ENCODE measurements at places on chromosomes 2 and 18.

GRCh38 chr18:14928396-14928795, 180.4 kb downstream of the ANKRD30B start:
- DNase-seq: no peak

DNA sequence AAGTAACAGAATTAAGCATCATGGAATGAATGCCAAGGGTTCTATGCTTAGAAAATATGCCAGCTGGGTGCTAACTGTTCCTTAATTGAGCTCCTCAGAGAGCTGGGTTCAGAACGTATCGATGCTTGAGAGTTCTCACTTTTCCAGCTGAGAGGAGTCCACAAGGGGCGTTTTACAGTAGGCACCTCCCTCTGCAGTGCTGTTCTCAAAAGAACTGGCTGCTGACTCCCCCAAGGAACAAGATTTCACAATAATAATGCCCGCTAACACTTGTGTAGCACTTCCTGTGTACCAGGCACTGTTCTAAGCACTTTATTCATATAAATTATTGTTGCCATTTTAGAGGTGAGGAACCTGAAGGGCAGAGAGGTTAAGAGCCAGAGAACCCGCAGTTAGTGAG, 18.1 kb upstream of the TMEM237 start:
- no peak for DNase-seq

GRCh38 chr2:117763804-117764203, 50.7 kb upstream of the DDX18 start:
- DNase-seq: no peak

DNA sequence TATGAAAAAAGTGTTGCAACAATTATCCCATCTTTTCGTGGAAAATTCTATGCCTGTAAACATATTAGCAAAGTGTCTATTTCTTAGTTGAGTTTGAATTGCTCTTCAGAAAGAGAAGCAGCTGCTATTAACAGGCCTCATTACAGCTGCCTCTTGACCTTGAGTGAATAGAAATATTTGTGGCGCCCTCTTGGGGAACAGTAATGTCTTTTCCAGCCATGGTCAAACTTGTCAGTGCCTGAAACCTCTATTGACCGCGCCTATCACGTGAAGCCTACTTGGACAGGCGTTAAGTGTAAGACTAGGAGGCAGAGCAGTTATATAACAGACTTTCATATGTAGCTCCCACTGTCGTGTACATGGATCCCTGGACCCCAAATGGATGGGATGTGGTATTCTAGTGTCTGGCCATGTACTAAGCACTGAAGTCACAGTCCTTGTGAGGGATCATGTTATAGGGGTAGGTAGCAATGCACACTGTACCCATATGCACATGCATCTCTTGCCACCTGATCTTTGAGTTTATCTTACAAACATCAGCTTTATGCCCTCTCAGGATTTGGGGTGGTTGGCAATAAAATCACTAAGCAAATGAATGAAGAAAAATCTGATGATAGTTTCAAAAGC, 245.0 kb downstream of the PTGR3 start:
- DNase-seq: no peak

GRCh38 chr2:138536740-138537139, 35.2 kb downstream of the SPOPL start:
- DNase-seq: no peak

DNA sequence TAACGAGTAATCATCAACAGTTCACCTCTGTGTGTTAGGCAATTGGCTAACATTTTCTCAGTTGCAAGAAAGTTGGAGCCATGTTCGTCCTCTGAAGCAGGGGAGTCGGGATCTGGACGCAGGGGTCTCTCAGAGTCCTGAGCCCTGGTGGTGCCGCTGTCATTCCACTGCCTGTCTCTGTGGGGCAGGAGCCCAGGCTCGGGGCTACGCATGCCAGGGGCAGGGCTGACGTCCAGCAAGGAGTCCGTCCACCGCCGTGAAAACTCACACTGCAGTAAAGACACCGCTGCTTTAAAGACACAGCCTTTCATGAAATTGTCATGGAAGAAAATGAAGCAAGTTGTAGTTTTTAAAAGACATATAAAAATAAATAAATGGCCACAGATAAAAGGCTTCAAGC, 571.1 kb upstream of the SOX11 start:
- no peak for DNase-seq

DNA sequence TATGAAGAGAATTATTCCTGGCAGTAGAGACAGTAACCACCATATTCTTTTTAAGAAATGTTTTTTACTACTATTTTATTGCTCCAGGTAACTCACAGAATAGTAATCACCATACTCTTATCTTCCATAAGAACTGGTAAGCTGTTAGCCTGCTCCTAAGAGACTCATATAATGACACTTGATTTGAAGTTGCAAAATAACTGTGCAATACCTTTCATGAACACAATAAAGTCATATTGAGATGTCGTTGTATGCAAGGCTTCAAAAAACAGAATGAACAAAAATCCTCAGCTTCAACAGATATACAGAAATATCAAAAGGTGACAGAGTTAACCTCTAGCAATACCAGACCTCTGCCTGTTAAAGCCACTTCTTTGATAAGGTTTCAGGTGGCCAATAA, 360.1 kb downstream of the NBAS start:
- no peak for DNase-seq

- no peak for DNase-seq
Observed at GRCh38 chr2:207107131-207107530, 58.6 kb downstream of the KLF7 start.

DNA sequence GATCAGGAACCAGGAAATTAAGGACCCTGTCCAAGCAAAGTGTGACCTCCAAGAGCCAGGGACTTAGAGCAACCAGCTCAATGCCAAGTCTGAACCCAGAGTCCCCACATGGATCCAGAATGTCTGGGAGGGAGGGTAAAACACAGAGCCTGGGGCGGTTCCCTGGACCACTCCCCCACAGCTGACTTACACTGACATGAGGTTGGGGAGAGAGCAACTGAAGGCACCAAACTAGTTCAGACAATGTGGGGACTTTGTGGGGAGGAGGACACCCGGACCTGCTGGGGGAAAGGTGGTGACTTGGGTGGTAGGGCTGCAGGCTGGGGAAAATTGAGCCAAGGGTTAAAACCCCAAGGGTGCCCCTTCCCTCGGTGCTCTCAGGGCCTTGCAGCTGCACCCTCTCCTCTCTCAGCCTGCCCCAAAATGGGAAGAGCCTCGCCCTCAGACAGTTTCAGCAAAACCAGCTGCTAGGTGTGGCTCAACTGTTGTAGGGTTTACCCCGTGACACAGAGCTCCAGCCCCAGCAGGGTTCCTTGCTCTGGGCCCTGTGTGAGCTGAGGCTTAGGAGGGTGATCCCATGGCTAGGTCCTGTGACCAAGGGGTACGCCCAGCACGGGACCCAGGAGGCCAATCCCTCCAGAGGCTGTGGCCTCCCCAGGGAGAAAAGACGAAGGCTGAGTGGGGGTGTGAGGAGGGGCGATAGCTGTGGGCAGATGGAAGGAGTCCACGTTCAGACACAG, 28.6 kb downstream of the MARCO start:
- no peak for DNase-seq

DNA sequence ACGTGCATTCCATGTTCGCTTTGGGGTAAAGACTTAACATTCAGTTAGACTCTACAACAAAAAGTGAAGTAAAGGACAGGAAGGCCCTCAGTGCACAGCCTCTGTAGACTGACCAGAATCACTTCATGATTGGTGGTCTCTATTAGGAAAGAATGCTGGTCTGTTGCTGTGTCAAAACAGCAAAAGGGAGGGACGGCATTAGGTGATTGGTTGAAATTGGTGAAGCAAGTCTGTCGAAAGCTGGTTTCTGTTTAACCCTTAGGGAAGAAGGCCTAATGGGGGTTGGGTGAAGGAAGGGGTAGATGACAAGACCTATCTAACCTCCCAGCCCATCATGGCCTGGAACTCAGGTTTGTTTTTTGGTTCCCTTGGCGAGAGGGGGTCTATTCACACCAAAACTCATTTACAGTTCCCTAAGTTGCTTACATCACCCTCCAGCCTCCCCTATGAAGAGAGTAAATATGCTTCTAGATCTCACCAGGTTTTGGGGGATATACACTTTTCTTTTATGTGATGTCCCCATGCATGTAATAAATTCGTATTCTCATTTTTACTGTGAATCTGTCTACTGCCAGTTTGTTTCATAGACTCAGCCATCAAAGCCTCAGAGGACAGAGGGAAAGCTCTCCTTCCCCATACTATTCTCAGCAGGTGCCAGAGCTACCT, 65.6 kb downstream of the TMEM17 start:
- no peak for DNase-seq

GRCh38 chr2:21644266-21644665, 520.5 kb downstream of the TDRD15 start:
- no peak for DNase-seq

DNA sequence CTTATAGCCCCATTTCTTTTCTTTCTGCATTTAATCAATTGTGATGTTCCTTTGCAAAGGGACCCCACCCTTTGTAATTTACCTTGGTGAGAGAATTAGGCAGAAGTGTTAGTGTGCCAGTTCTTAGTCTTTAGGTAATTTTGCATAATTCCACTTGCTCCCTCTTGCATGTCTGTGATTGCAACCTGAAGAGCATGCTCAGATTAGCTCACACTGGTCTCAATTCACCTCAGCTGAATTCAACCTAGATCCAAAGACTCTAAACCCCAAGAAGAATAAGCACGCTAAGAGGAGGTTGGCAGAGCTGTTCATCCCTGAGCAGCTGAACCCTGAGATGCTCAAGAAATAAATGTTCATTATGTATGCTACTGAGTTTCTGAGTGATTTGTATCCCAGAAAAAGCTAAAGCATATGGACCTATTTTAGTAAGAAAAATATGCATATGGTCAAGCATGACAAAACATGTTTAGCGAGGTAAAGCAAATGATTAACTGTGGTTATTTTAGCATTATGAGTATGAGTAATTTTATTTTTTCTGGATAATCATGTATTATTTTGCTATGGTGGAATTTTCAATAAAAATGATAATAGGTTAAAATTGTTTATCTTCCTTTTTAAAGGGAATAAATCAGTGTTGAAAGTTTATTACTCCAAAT, 299.2 kb upstream of the ZSWIM2 start:
- no peak for DNase-seq

- DNase-seq: no peak
Observed at GRCh38 chr2:74806920-74807319, 27.0 kb upstream of the HK2 start.

DNA sequence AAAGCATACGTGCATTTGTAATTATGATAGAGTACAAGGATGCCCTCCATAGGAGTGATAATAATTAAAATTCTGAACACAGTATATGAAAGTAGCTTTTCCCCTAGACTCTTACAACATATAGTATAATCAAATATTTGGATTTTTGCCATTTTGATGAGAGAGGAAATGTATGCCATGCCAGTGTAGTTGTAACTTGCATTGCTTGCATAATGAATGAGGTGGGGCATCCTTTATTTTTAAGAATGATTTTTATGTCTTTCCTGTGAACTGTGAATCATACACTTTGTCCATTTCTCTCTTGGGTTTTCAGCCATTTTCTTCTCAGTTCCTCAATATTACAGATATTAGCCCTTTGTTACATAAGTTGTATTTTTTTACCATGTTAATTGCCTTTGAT, 197.5 kb downstream of the SCG2 start:
- DNase-seq: no peak

- DNase-seq: no peak
Observed at GRCh38 chr2:156673333-156673615, 237.1 kb downstream of the GPD2 start.

- DNase-seq: no peak
Observed at GRCh38 chr18:47999801-48000248, 69.4 kb upstream of the SMAD2 start.

GRCh38 chr2:162520959-162521358, 177.0 kb downstream of the GCA start:
- no peak for DNase-seq

GRCh38 chr2:240405133-240405532, 30.3 kb upstream of the GPC1 start:
- no peak for DNase-seq

- DNase-seq: no peak
Observed at GRCh38 chr18:45221363-45221762, 393.9 kb upstream of the SLC14A2 start.

GRCh38 chr2:68156419-68156818, 1.3 kb upstream of the PNO1 start:
- DNase-seq: no peak

DNA sequence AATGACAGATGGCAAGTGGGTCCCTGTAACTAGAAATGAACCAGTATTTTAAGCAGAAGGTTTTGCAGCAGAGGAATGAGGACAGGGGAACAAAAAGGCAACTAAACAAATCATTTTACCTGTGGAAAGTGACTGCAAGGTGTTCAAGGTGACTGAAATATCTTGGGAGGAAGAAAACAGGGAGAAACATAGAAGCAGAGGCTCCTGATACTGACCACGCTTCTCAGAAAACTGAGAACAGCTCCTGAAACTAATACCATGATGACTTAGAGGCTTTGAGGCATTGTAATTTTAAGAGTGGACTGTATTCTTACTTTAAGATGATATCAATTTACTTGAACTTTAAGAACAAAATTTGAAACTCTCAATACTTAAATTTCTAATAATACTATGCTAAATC, at the start of gene DYTN:
TSS of gene DYTN (minus strand) at position 101 of the 400 bp plus-strand sequence. CDS start 117 bp downstream, outside the sequence.
- DNase-seq: no peak

GRCh38 chr2:236608188-236608525, 38.5 kb downstream of the ACKR3 start:
- no peak for DNase-seq

DNA sequence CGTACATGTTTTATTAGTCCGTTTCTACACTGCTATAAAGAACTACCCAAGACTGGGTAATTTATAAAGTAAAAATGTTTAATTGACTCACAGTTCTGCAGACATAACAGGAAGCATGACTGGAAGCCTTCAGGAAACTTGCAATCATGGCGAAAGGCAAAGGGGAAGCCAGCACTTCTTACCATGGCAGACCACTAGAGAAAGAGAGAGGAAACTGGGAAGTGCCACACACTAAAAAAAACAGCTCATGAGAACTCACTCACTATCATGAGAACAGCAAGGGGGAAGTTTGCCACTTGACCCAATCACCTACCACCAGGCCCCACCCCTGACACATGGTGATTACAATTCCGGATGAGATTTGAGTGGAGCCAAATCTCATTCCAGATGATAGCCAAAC, 466.2 kb downstream of the IRS1 start:
- no peak for DNase-seq

DNA sequence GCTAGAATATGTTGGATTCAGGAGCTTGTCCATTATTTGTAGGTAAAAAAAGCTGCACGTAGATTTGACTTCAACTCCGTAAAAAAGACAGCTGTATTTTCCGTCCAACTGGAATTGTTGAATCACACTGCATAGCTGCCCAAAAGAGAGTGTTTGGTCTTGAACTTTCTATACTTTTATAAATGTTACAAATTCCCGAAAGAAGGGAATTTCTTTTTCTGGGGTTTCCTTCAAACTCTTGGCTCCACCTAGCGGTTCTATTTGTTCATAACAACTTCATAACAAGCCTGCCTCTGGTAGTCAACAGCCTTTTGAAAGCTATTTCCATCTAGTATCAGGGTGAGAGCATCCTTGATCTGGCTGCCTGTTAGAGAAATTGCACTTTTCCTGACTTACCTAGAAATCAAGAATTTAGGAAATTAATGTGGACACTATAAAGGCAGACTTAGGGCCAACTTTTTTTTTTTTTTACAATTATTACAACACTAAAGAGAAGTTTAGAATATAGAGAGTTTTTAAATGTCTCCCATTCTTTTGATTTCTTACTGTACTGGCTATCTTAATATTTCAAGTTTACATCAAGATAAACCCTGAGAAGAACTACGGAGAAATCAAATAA, 48.1 kb downstream of the TMEM185B start:
- DNase-seq: no peak
